Astrocyte of the spinal cord (primary cell): ENCODE measurements at places on chromosomes 2 and 18.
A peak's percentile ranks its signal among the peaks of the same experiment; 100 is the strongest.

GRCh38 chr2:96145036-96145847 lies at the start of gene DUSP2:
DUSP2 (minus strand) TSS chr2:96145440; CDS start chr2:96145354, 86 bp downstream.
- peak; percentile 49 for DNase-seq

- DNase-seq: no peak
Measured at GRCh38 chr2:78118037-78118436, 595.9 kb upstream of the LRRTM4 start.

DNA sequence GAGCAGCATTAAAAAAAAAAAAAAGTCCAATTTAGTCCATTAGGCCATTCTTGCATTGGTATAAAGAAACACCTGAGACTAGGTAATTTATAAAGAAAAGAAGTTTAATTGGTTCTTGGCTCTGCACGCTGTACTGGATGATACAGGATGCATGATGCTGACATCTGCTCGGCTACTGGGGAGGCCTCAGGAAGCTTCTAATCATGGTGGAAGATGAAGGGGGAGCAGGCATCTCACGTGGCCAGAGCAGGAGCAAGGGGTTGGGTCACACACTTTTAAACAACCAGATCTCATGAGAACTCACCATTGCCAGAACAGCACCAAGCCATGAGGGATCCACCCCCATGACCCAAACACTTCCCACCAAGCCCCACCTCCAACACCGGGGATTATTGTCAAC lies 100.1 kb downstream of the NEDD4L start:
- DNase-seq: no peak

- DNase-seq: no peak
Measured at GRCh38 chr2:58081000-58081399, 34.4 kb downstream of the VRK2 start.

GRCh38 chr2:111039628-111040383 lies 80.9 kb upstream of the BCL2L11 start:
- DNase-seq: no peak

DNA sequence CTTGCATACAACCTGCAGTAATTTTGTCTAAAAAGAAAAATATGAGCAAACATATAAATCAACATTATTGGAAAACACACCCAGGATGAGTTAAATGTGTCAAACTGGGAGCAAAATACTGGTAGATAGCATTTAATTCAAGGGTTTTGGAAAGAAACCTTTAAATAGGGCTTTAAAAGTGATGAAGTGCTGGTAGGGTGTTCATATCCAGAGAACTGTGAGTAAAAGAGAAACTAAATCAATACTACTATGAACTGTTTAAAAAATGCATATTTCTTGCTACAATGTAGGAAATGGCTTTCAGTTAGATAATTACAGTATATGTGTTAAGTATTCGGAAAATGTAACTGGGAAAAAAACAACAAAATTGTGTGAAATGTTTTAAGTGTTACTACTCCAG lies 117.8 kb downstream of the ATAD2B start:
- DNase-seq: no peak

DNA sequence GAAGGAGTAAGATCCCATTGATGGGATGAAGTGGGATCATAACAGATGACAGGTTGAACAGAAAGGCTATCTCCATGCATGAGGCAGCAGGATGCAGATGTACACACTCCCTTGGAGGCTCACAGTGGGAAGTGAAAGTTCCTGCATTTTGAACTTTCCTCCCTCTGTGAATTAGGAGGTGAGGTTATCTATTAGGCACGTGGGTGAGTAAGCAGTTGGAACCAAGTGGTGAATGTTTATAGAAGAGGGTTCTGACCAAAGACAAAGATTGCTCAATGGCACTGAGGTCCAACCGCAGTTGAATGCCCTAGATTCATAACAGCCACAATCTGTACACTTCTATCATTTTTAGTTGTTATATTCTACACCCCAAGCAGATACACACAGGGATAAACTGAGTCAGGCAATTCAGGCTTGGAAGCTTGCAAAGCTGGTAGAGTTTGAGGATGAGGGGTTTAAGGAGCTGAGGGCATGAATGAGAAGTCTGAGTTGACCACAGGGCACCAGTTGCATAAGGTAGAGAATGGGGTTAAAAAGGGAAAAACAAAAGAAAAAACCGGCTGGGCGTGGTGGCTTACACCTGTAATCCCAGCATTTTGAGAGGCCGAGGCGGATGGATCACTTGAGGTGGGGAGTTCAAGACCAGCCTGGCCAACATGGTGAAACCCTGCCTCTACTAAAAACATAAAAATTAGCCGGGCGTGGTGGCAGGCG lies 7.1 kb upstream of the KCMF1 start:
- DNase-seq: peak; percentile 74

DNA sequence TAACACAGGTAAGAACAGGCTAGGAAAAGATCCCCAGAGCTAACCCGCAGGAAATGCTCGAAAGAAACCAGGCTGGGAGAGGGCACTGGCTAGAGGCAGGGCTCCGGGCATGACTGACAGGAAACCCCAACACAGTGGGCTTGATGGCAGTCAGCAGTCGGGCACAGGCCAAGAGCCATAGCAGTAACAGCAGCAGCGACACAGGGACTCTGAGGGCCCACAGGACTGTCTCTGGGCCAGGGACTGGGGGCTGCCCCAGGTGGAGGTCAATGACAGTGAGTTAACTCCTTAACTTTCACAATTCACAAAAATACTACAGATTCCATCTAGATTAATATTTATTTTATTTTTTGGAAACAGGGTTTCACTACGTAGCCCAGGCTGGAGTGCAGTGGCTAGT lies 37.3 kb upstream of the ASPRV1 start:
- no peak for DNase-seq

GRCh38 chr2:179536185-179536584 lies 271.6 kb upstream of the SESTD1 start:
- DNase-seq: no peak

- DNase-seq: peak; percentile 4
Measured at GRCh38 chr2:21118302-21118920, 5.4 kb upstream of the TDRD15 start.

DNA sequence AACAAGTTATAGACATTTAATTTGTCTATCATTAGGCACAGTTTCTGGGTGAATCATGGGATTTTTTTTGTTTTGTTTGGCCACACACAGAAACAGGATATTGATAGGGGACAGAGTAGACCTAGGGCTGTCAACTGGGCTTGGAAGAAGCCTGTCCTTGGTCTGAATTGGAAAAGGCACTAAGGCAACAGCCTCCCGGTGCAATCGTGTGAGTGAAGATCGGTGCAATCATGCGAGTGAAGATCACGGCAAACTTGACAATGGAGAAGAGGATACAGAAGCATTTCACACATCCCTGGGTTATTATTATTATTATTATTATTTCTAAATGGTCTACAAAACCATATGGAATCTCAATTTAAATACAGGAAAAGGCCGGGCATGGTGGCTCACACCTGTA lies 94.5 kb downstream of the ACKR3 start:
- DNase-seq: no peak

DNA sequence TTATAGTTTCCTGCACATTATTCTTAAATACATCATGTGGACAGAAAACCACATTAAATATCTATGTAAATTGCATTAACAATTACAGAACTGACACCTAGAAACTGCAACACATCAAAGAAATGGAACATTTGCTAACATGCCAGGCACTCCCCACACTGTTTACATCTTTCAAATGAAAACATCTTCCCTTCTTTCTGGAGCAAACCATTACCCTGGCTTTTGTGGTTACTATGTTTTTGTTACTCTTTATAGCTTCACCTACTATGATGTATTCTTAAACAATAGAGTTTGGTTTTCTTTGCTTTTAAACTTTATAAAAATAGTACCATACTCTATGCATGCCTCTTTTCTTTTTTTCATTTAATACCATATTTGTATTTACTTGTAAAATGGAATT lies 1894.5 kb upstream of the CELF4 start:
- DNase-seq: peak; percentile 23

DNA sequence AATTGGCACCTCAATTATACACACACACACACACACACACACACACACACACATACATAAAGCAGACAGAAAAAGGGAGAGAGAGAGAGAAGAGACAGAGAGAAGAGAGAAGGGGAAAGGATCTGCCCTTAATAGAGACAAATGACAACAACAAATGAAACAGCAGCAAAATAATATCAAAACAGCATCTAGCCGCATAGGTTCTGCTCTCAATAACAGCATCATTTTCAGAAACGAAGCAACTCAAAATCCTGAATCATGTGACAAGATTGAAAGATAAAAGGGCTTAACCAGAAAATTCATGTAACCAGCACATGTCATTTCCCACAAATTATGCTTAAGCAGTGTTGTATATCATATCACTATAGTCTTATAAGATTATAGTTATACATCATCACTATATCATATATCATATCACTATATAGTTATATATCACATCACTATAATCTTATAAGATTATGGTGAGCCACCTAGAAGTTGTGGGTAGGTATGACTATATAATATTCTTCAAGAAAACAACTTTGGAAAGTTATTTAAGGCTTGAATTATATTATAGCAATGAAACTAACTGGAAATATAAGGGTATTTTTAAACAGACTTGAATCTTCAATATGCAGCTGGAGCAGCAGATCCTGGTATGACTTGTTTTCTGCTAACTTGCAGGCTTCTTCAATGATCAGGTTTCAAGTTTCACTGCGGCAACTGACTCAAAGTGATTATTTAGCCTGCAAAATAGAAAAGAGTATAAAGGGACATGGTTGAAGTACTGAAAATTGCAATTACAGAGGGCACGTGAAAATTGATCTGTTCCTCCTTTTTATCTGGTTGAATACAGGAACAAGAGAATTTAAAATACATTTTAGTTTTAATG lies 16.1 kb upstream of the VPS54 start:
- peak; percentile 52 for DNase-seq

DNA sequence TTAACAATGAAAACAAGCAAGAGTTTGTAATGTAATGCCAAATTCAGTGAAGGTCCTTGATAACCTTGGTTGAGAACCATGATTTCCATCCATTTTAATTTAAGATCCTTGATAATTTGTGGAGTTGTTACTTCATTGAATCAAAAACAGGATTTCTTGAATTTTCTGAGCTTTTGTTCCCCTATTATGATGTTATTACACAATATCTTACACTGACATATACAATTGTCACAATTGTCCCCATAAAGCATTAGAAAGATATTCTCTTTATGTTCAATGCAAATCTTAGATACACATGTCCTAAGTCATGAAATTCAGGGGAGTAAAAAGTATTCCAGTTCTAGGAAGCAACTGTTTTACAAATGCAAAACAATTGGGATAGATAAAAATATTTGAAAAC lies 83.6 kb downstream of the ARHGEF33 start:
- no peak for DNase-seq
